Left renal cortex interstitium (tissue), 4 donors: ENCODE measurements at places on chromosomes 1 and 21. TPM values are rescaled to one million over a fixed set of nuclear protein-coding genes. Genes with fewer than 3 reads are reported as not detected.

DNA sequence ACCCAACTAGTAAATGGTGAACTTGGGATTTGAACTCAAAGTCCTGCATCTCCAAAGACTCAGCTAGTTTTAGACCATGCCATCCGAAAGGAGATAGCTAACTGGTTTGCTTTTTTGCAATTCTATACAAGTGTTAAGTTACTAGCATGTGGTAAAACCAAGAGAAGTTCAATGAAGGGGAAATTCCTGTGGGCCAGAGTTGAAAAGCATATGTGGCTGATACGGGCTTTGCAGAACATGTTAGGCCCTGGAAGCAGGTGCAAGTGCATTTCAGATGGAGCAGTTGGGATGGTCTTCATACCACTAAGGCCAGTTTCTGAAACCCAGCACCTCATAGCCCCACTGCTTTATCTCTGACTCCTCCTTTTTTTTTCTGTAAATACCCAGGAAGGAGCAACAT lies 620.9 kb downstream of the PLPP3 start:
- no peak for DNase-seq

DNA sequence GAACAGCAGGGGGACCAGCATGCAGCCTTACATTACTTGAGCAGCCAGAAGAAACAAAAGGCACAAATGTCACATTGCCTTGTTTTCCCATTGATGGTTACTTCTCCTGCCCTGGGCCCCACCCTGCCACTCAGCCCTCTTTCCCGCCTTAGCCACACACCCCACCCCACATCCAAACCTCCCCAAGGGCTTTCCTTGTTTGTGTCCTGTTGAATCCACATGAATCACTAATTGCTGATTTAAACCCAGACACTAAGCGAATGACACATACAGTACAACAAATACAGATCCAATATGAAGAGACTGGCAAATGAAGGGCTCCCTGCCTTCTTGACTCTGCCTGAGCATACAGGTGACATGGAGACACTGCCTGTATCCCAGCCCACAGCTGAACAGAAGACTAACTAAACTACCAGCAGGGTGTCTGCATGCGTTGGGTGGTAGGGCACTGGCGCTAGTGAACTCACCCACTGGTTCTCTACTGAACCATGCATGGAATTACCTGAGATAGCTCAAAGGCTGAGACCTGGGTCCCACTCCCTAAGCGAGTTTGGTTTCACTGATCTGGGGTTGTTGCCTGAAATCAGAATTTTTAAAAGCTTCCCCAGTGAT lies 3.1 kb downstream of the IGSF3 start:
- DNase-seq, result no peak

DNA sequence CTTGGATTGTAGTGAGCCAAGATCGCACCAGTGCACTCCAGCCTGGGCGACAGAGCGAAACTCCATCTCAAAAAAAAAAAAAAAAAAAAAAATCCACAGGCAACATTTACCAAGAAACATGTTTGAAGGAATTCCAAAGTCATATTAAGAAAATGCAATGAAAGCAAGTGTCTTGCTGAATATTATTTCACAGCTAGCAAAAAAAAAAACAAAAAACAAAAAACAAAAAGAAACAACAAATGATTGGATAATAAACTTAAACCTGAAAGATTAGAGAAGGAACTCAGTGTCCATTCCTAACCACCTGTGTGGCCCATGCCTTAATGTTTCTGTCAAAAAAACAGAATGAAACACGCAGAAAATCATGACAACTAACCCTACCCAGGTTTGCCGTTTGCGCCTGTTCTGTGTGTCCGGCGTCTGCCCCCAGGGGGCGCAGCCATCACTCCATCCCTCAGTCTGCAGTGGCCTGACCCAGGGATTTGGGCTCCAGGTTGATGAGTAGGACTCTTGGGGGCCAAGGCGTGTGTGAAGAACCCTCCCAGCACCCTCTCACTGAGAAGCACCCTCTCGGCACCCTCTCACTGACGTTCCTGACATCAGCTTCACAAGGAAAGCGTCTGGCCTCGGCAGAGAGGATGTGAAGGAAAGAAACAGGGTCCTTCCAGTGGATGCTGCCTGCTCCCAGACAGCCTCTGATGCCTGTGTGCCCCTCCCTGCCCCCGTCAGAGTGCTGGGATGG lies 19.2 kb upstream of the PTTG1IP start:
- no peak for DNase-seq

Gene ACTA1
- 0.56 TPM for polyA plus RNA-seq

DNA sequence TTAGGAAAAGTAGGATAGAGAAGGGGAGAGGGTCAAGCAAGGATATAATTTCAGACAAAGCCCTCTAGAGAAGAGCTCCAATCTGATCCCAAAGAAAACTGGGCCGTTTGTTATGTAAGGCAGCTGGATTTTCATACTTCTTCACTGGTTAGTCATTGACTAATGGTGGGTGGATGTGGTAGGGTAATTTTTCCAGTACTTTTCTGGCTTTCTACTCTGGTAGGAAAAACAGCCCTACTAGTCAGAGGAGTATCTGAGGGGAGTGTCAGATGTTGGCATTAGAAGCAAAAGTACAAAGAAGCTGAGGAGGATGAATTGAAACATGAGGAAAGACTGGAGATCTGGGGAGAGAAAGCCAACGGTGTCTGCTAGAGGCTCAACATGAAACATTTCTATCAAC lies 145.3 kb downstream of the TNFSF18 start:
- no peak for DNase-seq

Gene BCL2L15
- polyA plus RNA-seq, result 1.6 TPM

Gene PCNX2
- polyA plus RNA-seq, result 17.6 TPM
